Activated CD4-positive, alpha-beta T cell treated with anti-CD3 and anti-CD28 coated beads for 24 hours (primary cell): ENCODE measurements at places on chromosomes 3 and 15.

GRCh38 chr3:118772547-118773011, 262.1 kb downstream of the IGSF11 start:
- DNase-seq: no peak

DNA sequence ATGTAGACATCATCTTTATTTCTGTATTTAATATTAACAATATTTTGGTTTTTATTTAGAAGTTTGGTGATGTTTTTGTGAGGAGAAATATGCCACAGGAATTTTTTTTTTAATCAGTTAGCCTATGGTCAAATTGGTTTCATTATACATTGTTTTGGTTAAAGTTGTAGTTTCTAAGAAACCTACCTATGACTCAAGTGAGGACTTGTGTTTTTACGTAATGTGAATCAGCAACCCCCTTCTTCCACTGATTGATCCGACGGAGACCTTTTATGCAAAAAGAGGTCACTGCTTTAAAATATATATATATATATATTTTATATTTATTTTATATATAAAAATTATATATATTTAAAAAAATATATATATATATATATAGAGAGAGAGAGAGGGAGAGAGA, 698.1 kb downstream of the FHIT start:
- DNase-seq: no peak

- DNase-seq: no peak
Measured at GRCh38 chr15:64562003-64562640, 101.7 kb downstream of the ZNF609 start.

GRCh38 chr15:66775127-66776105, 73.4 kb downstream of the SMAD6 start:
- no peak for DNase-seq

DNA sequence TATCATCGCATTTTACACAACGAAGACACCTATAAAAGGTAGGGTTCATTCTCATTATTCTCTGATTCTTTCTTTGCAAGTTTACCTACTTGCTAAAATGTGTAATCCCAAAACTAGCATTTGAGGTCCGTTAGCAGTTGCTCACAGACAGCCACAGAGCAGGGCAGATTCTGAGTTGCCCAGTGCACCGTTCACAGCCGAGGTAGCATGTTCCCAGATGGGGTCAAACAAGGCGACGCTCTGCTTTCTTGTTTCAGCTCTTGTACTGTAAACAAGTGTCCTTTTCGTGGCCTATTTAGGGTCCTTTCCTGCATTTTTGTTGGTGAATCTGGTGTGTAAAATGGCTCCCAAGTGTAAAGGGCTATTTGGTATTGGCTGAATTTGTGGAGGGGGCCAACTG, 3.1 kb downstream of the PPP1R2 start:
- no peak for DNase-seq

DNA sequence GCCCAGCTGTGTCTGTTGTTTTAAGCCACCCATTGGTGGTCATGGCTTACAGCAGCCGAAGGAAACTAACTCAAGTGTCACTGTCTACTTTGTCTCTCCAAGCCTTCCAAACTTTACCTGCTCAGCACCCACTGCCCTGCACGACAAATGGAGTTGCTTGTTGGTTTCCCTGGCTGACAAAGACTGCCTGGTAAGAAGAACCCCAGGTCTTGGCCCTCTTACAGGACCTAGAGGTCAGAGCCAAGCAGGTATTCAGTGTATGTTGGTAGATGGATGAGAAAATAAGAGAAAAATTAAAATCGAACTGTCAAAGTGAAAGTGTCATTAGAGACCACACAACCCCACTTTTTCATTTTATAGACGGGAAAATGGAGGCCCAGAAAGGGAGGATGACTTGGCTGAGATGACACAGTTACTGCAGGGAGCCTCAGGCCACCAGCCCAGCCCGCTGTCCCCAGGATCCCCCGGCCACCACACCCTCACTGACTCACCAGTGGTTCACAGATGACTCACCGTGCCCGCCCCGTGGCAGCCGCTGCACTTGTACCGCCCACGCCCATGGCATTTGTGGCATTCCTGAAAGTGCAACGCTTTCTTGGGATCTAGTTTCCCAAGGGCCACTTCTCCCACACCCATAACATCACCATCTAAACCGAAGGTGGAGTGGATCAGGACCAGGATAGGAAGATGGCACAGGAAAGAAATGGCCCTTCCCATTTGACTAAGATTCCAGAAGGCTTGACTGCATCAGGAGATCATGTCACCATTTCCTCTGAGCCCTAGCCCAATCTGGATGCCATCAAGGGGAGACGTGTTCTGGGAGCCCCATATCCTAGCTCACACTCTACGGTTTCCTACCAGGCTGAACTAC, 15.2 kb downstream of the SSUH2 start:
- DNase-seq: no peak

- DNase-seq: no peak
Measured at GRCh38 chr3:171358881-171359198, 101.4 kb downstream of the TNIK start.

- DNase-seq: no peak
Measured at GRCh38 chr3:40313975-40314860, 4.7 kb downstream of the EIF1B start.

DNA sequence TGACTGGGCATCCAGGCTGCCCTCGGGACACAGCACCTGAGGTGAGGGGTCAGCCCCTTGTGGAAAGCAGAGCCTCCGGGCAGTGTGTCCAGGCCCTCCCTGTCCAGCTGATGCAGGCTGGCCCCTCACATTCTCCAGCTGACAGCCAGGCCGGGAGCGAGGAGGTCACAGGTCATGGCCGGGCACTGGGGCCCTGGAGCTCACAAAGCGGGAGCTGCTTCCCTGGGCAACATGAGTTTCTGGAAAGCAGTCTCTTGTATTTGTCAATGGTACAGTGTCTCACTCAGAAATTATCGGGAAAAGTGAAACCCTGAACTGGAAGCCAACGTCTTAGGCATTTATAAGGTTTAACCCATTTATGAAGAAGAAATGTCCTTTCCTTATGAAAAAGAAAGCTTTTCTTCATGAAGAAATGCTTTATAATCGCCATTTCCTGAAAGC, 118.5 kb downstream of the OPA1 start:
- DNase-seq: no peak

DNA sequence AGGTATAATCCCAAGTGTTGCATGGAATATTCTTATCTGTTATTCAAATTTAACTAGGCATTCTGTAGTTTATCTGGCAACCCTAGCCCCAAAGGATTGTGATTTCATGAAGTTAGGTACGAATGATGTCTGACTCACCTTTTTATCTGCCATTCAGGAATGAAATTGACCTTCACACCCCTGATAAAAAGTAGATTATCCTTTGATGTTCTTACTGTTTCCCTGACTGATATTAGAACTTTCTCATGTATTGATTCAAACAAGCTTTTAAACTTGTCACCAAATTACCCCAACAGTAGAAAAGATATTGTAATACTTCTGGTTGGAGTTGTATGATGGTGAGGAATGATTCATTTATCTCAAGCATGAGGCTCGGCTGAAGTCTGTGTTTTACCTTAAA, 43.6 kb upstream of the CADPS start:
- no peak for DNase-seq

DNA sequence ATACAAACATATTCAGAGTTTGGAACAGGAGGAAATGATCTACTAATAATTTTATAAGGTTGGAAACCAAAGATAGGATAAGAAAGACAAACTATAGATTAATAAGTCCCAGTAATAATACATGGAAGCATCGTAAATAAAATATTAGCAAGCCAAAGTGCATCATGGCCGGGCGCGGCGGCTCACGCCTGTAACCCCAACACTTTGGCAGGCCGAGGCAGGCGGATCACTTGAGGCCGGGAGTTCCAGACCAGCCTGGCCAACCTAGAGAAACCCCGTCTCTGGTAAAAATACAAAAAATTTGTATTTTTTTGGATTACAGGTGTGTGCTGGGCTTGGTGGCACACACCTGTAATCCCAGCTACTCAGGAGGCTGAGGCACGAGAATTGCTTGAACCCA, 14.9 kb downstream of the MUC4 start:
- no peak for DNase-seq

GRCh38 chr3:3334491-3334890, 155.0 kb upstream of the CRBN start:
- DNase-seq: no peak
